H1 (cell line): ENCODE measurements at places on chromosomes 2 and 18. TPM values are rescaled to one million over a fixed set of nuclear protein-coding genes. Genes with fewer than 3 reads are reported as not detected.

- H3K4me1 ChIP-seq: peaks cover 2% of the 10 kb centered on the region; the same call in 1 of the 2 replicates
- no peak for DNase-seq
- peak overlapping the region; percentile 16; the same call in 1 of the 2 replicates for H3K27ac ChIP-seq
These were observed 762 bp downstream of the INO80C start for GRCh38 chr18:35497027-35497369.

- no peak overlapping the region for H3K27ac ChIP-seq
- H3K4me1 ChIP-seq: peaks cover 16% of the 10 kb centered on the region
- H3K27me3 ChIP-seq: no peaks in the 10 kb centered on the region
- DNase-seq: no peak
These were observed 237.6 kb downstream of the IKZF2 start for GRCh38 chr2:212913640-212914306.

GRCh38 chr18:26386002-26386401 lies 159.8 kb downstream of the TAF4B start:
- no peak for DNase-seq
- H3K27me3 ChIP-seq: no peaks in the 10 kb centered on the region
- H3K36me3 ChIP-seq: peaks cover 8% of the 10 kb centered on the region
- no peaks in the 10 kb centered on the region for H3K4me1 ChIP-seq

- H3K36me3 ChIP-seq: no peaks in the 10 kb centered on the region
- H3K27ac ChIP-seq: no peak overlapping the region
- H3K4me3 ChIP-seq: no peak overlapping the region
- H3K4me1 ChIP-seq: peaks cover 11% of the 10 kb centered on the region
- peaks cover 3% of the 10 kb centered on the region; the same call in 1 of the 2 replicates for H3K27me3 ChIP-seq
- DNase-seq: no peak
These were observed 30.0 kb upstream of the IGFBP2 start for GRCh38 chr2:216603010-216603883.

DNA sequence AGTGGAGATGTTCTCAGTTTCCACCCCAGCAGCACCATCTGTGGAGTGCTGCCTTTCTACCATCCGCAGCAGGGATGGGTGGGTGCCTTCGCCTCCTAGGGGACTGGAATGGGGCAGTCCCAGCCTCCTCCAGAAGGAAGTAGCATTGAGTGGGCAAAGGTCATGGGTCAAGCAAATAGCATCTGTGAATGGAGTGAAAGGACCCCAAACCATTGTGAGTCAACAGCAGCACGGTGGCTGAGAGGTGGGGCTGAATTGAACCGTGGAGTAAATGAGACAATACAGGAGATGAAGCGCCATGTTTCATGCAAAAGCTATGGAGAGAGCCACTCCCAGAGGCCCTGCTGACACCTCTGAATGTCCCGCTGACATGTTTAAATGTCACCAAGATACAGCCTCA lies 9.7 kb downstream of the GPR55 start:
- H3K36me3 ChIP-seq: no peaks in the 10 kb centered on the region
- H3K27me3 ChIP-seq: no peaks in the 10 kb centered on the region
- H3K4me1 ChIP-seq: no peaks in the 10 kb centered on the region
- no peak overlapping the region for H3K4me3 ChIP-seq
- no peak overlapping the region for H3K27ac ChIP-seq

DNA sequence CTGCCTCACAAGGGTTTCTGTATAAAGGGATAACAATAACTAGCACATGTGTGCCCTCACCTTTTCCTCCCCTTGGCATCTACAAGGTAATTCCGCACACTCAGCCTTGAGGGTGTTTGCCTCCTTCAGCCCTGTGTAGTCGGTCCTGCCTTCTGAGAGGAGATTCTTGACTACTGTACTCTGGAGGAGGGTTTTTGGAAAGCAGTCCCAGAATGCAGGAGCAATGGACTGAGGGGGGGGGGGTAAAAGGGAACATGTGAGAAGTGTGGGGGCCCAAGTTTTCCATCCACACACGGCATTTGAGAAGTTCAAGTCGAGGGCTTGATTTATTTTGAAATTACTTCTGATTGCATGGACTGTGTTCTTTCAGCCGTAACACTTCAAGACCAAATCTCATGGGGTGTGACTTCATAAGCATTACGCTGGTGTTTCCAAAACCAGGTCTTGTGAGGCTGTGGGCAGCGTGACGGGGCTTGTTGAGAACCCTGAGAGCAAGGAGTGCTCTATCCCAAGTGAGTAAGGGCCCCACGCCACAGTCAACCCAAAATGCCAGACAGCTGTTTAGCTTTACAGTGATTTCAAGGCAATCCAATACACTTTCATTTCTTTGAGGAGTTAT lies 198.7 kb upstream of the MEIS1 start:
- no peak overlapping the region for H3K27ac ChIP-seq
- DNase-seq: no peak
- H3K36me3 ChIP-seq: no peaks in the 10 kb centered on the region
- H3K4me3 ChIP-seq: no peak overlapping the region

DNA sequence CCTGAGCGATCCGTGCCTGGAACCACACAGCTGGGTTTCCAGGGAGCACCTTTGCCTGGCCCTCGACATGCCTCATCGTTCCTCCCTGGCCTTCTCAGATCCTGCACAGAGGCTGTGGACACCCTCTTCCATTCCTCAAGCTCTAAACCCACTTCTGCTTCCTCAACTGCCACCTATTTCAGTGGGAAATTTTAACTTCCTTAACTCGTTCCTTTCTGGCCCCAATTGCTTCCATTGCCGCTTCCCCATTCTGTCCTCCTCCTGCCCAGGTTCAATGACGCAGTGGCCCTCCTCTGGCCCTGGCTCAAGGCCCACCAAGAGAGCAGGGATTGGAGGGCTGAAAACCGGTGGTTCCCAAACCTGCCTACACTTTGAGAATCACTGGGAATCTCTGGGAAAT lies 4.8 kb upstream of the B3GNT7 start:
- H3K4me1 ChIP-seq: peaks cover 9% of the 10 kb centered on the region
- no peaks in the 10 kb centered on the region for H3K36me3 ChIP-seq
- H3K27ac ChIP-seq: no peak overlapping the region
- H3K4me3 ChIP-seq: no peak overlapping the region

- no peak overlapping the region for H3K27ac ChIP-seq
- H3K27me3 ChIP-seq: no peaks in the 10 kb centered on the region
- no peak overlapping the region for H3K4me3 ChIP-seq
- H3K36me3 ChIP-seq: no peaks in the 10 kb centered on the region
- no peaks in the 10 kb centered on the region; the same call in 1 of the 2 replicates for H3K4me1 ChIP-seq
These were observed 569.3 kb downstream of the TNS1 start for GRCh38 chr2:217433522-217433921.

DNA sequence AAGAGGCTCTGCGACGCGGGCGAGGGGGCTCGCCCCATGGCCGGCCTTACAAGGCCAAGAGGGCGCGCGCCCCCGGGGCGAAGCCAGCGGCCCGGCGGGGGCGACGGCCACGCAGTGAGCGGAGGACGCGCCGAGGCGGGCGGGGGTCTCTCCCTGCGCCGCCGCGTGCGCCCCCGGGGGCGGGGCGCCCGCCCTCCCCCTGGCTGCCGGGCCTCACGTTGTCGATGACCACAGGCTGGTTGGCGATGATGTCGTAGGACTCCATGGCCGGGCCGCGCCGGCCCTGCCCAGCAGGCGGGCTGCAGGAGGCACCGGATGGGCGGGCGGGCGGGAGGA lies 250 bp downstream of the ACTR1B start:
- H3K36me3 ChIP-seq: peaks cover 4% of the 10 kb centered on the region; the same call in 1 of the 2 replicates
- peak overlapping the region; percentile 87 for H3K27ac ChIP-seq
- H3K4me3 ChIP-seq: peak overlapping the region; percentile 76
- peaks cover 5% of the 10 kb centered on the region; the same call in 1 of the 2 replicates for H3K4me1 ChIP-seq
- no peak for DNase-seq
- H3K27me3 ChIP-seq: no peaks in the 10 kb centered on the region

GRCh38 chr2:84805250-84805958 lies 75.5 kb downstream of the TRABD2A start:
- H3K27ac ChIP-seq: no peak overlapping the region
- no peaks in the 10 kb centered on the region for H3K27me3 ChIP-seq
- no peaks in the 10 kb centered on the region for H3K4me1 ChIP-seq
- H3K36me3 ChIP-seq: no peaks in the 10 kb centered on the region
- DNase-seq: no peak

- H3K27ac ChIP-seq: no peak overlapping the region
- H3K27me3 ChIP-seq: no peaks in the 10 kb centered on the region
- no peaks in the 10 kb centered on the region for H3K36me3 ChIP-seq
- no peak for DNase-seq
These were observed 274.9 kb upstream of the UBE2E3 start for GRCh38 chr2:180705551-180705950.

DNA sequence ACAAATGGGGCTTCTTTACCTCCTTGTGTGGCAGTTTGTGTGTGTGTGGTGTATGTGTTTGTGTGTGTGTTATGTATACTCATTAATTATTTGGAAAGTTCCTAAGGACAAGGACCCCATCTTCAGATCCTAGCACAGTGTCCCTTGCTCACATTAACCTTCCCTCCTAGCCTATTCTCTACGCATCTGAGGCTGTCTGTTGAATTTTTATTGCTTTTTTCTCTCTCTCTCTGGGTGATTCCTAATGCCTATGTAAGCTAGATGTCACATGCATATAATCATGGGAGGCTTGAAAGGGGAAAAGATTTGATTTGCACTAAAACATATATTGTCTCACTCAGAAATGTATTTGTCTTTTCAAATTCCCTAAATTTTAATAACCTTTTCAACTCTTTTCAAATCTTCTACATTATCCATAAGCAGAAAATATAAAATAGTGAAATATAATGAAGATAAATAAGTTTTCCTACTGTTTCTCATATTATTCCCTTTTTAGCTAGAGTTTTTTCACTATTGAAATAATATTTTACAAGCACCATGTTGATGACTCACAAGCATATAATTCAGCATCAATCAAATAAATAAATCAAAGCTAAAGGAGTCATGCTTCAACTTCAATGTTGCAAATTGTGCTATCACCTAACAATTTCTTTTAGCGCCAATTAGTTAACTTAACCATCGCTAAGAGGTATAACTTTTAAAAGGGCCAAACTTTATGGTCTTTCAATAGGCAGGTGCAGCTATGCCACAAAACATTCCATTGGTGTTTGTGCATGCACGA lies 199.0 kb upstream of the ERBB4 start:
- no peak overlapping the region for H3K27ac ChIP-seq
- DNase-seq: no peak
- no peaks in the 10 kb centered on the region for H3K36me3 ChIP-seq
- no peaks in the 10 kb centered on the region for H3K27me3 ChIP-seq
- H3K4me1 ChIP-seq: no peaks in the 10 kb centered on the region

DNA sequence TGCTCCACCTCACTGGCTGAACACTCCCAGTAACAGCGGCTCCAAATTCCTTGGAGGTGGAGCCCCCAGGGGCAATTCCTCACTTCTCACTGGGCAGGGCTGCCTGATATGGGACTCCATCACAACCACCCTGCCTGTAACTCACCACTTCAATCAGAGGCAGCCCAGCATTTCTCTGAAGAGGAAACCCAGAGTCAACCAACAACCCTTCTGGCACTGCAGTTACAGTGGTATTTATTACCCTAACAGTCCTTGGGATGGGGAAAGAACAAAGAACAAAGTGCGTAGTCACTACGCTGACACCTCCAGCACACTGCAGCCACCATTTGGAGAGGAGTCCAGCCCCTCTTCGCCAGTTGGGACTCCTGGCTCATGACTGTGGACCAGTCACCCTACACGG lies 85.7 kb upstream of the GALNT13 start:
- no peak overlapping the region for H3K27ac ChIP-seq
- no peak overlapping the region for H3K4me3 ChIP-seq
- no peaks in the 10 kb centered on the region for H3K36me3 ChIP-seq

GRCh38 chr2:117126656-117127055 lies 687.8 kb upstream of the DDX18 start:
- H3K4me3 ChIP-seq: no peak overlapping the region
- no peak overlapping the region for H3K27ac ChIP-seq
- H3K27me3 ChIP-seq: no peaks in the 10 kb centered on the region
- DNase-seq: no peak

DNA sequence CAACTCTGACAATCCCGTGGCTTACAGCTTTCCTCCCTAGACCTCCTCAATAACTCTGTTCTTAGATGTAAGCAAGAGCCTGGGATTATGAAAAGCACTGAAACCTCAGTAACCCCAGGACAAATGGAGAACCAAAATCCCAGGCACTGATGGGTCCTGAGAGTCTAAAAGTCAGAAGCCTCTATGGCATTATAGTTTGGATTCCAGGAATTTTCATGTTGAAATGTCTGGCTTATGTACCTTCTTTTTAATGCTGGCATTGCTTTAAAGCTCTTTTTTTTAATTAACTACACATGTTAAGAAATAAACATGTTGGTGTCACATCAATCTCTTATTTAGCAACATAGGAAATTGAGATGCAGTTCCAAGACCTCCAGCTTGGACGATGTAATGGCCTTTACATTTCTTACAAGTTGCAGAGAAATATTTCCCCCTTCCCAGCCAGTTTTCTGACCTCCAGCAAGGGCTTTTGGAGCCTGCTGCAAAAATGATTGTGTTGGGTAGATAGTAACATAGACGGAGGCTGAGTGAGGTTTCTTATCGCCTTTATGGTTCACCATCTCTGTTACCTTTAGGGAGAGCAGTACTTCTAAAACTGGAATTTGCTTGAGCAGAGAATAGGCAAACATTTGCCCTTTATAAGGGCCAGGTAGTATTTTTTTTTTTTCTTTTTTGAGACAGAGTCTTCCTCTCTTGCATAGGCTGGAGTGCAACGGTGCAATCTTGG lies 84.8 kb upstream of the RASGRP3 start:
- H3K27ac ChIP-seq: no peak overlapping the region
- H3K27me3 ChIP-seq: no peaks in the 10 kb centered on the region
- no peak overlapping the region for H3K4me3 ChIP-seq

DNA sequence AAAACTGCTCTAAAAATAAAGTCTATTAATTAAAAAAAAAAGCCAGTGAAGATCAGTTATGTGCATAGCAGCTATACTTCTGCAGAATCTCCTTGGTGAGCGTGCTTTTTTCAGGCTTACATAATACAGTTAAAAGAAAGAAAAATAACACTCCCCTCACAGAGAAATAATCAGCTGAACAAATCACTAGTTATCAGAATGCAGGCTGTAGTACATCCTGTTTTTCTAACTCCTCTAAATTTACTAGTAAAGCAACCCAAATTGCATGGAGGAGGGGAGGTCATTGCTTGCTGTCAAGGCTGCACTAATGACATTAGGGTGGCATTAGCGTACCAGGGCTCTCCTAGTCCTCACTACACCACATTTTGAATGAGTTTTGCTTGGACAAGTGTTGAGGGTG lies 192.2 kb downstream of the PLCL1 start:
- H3K36me3 ChIP-seq: no peaks in the 10 kb centered on the region
- H3K4me1 ChIP-seq: no peaks in the 10 kb centered on the region
- H3K27me3 ChIP-seq: no peaks in the 10 kb centered on the region
- no peak overlapping the region for H3K4me3 ChIP-seq
- no peak overlapping the region for H3K27ac ChIP-seq

C2orf80 gene
- 1.1 and 1.3 TPM in 2 replicates for total RNA-seq

EMILIN2 gene
- total RNA-seq: 7.4 and 7.5 TPM in 2 replicates

POMC gene
- 1.7 and 2.2 TPM in 2 replicates for total RNA-seq

PLGLB1 gene
- 0.54 TPM in 1 of 2 replicates, not detected in the other for total RNA-seq

CD28 gene
- not detected in 2 replicates for total RNA-seq

ADGRF3 gene
- 0.69 and 0.75 TPM in 2 replicates for total RNA-seq

ACP1 gene
- total RNA-seq: 150 and 155 TPM in 2 replicates

NCKAP5 gene
- total RNA-seq: 0.46 and 0.86 TPM in 2 replicates

ATF2 gene
- 43.1 and 46.5 TPM in 2 replicates for total RNA-seq
